ENCODE measurements at places on chromosomes 4 and X. TPM values are rescaled to one million over a fixed set of nuclear protein-coding genes. Genes with fewer than 3 reads are reported as not detected.

Gene EDA
- 12.4 TPM for total RNA-seq

Gene UTP3
- total RNA-seq, result 14.8 TPM

Gene BMP2K
- total RNA-seq, result 29.8 TPM

Gene MEPE
- not detected for total RNA-seq

Gene CSN1S1
- not detected for total RNA-seq

Gene MAGEA10
- not detected for total RNA-seq

Gene LDB2
- 34.3 TPM for total RNA-seq

Gene KLKB1
- 1.4 TPM for total RNA-seq

- no peak for DNase-seq
These were observed 1222.9 kb upstream of the PRKX start for GRCh38 chrX:4936315-4936714.

GRCh38 chr4:115229873-115230272 lies 116.5 kb upstream of the NDST4 start:
- no peak for DNase-seq

DNA sequence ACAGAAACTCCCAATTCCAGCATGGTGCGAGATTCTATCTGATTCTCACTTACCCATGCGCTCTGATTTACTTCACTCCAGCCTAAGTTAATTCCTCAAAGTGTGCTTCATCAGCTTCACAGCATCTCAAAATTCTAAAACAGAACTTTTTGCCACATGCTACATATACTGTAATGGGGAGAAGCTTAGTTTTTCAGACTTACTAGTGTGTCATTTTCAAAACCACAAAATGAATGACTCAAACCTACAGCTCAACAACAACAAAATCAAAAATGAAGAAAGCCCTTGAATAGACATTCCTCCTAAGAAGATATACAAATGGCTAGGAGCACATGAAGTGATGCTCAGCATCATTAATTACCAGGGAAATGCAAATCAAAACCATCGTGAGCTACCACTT lies 14.9 kb downstream of the IRF2 start:
- no peak for DNase-seq

- no peak for DNase-seq
These were observed 10.0 kb downstream of the ADAM29 start for GRCh38 chr4:174928174-174928573.

DNA sequence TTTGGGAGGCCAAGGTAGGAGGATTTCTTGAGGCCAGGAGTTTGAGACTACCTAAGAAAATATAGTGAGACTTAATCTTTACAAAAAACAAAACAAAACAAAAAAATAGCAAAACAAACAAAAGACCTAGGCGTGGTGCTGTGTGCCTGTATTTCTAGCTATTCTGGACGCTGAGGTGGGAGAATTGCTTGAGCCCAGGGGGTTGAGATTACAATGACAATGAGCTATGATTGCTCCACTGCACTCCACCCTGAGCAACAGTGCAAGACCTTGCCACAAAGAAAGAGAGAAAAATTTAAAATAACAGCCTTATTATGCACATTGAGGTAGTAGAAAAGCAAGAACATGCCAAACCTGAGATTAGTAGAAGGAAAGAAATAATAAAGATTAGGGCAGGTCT lies 657.7 kb downstream of the PDHA2 start:
- DNase-seq, result no peak

DNA sequence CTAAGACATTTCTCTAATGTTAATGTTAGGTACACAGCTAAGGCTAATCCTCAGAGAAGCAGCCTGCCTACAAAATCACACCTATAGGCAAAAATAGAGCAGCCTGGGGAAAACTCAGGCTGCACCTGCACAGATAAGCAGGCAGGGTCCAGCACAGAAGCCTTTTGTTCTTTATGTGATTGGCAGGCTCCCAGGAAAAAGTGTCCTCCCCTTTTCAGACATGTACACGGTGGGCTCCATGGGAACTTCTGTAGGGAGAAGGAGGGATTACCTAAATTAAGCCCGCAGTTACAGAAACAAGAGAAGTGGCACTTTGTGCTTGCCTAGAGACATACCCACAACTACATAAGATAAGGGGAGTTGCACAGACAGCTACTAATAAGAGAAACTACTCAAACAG lies 4.0 kb upstream of the HSPA4L start:
- DNase-seq, result no peak

- no peak for DNase-seq
These were observed 139.6 kb upstream of the PTCHD1 start for GRCh38 chrX:23194885-23195554.

GRCh38 chr4:53185869-53186585 lies 179.8 kb downstream of the SCFD2 start:
- no peak for DNase-seq

- DNase-seq, result no peak
These were observed 35.2 kb downstream of the PDS5A start for GRCh38 chr4:39942507-39942906.

- DNase-seq, result no peak
These were observed 108.8 kb downstream of the AMELX start for GRCh38 chrX:11401966-11402365.

- no peak for DNase-seq
These were observed 977.8 kb downstream of the FSTL5 start for GRCh38 chr4:161186012-161186411.

DNA sequence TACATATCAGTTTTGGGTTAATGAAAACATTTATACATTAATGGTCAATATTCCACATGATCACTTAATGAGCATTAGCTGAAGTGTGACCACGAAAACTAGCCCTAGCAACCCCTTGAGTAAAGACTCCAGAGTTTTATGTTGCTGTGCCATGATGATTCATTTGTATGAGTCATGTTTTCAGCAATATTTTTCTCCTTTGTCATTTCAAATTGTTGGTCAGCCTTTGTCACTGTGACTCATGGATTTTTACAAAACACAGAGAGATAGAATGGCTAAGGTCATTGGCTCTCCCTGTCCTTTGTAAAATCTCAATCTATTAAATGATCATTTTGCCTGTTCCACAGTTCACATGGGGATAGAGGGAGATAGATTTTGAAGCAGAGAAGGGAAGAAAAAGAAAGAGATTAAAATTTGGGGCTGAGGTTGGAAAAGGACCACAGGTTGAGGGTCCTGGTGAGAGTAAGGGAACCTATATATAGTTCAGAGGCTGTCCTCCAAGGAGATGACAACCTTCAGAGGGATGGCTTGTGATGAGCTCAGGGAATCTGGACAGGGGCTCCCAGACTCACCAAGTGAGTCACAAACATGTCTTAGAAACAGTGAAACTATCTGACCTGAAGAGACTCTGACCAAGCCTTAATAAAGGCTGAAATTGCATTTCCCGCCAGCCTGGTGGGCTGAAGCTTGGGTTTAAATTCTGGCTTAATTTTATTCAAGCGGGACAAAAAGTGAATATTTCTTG lies 25.6 kb downstream of the NR0B1 start:
- no peak for DNase-seq

DNA sequence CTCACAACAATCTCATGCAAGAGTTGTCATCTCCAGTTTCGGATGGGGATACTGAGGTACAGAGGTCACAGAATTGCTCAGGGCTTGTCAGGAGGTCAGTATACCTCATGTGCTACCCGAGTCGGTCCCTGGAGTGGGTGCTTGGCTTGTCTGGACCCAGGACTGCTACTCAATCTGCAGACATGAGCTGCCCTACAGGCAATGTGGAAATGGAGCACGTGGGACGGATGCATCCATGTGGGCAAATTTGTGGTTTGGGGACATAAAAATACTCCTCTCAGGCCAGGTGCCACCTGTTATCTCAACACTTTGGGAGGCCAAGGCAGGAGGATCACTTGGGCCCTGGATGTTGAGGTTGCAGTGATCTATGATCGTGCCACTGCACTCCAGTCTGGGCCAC lies 15.8 kb downstream of the USP11 start:
- DNase-seq, result no peak
